Osteocyte (in vitro differentiated cells): ENCODE measurements at places on chromosomes 4 and X. TPM values are rescaled to one million over a fixed set of nuclear protein-coding genes. Genes with fewer than 3 reads are reported as not detected.

DNA sequence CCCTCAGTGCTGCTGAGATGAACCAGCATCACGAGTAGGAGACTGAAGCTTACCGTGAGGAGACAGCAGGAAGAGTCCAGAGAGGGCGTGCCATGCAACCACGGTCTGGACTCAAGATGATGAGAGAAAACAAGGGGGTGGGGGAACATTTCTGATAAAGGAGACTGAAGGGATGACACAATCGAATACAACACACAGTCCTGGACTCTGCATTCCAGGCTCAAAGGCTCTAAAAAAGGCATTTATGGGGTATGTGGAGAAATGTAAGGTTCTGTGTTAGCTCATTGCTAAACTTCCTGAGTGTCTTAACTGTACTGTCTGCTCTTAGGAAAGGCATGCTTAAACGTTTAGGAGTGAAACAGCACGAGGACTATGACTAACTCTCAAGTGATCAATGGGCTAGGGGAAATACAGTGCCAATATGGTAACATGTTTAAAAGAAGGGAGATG lies 20.6 kb upstream of the IRAK1 start:
- no peaks in the 10 kb centered on the region for H3K36me3 ChIP-seq
- H3K27ac ChIP-seq: peak overlapping the region; percentile 29
- no peak overlapping the region for H3K4me3 ChIP-seq

DNA sequence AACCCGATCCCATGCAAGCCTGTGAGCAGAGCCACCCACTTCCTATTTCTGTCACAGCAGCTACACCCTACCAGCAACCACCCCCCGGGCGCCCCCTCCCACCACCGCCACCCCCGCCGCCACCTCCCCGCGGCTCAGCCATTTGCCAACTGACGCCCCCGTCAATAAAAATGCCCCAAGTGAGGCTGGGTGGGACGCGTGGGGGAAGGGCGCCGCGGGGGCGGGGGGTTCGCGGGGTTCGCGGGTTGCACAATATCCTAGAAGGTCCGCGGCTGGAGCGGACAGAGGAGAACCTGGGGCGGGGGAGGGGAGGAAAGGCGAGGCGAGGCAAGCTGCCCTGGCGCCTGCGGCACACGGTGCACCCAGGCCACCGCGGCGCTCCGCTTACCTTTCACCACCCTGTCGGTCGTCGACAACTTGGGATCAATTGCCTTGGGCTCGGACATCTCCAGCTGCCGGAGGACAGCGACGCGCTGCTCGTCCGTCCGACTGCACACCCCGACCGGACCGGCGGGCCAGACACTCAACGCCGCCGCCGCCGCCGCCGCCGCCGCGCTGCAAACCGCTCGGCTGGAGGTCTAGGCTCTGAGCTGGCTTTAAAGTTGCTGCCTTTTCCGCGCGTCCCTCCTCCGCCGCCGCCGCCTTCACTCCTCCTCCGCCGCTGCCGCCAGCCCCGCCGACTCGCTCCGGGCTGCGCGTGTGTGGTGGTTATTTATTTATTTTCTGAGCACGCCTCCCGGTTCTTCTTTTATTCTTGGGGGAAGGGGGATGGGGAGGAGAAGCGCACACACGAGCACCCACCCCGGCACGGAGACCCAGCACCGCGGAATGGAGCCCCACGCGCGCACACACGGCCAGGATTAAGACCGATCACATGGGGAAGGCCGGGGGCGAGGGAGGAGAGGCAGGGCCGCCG lies 717 bp downstream of the PPP3CA start:
- H3K27me3 ChIP-seq: no peaks in the 10 kb centered on the region
- peaks cover 33% of the 10 kb centered on the region for H3K4me1 ChIP-seq
- peaks cover 2% of the 10 kb centered on the region for H3K36me3 ChIP-seq
- H3K4me3 ChIP-seq: peak overlapping the region; percentile 87

DNA sequence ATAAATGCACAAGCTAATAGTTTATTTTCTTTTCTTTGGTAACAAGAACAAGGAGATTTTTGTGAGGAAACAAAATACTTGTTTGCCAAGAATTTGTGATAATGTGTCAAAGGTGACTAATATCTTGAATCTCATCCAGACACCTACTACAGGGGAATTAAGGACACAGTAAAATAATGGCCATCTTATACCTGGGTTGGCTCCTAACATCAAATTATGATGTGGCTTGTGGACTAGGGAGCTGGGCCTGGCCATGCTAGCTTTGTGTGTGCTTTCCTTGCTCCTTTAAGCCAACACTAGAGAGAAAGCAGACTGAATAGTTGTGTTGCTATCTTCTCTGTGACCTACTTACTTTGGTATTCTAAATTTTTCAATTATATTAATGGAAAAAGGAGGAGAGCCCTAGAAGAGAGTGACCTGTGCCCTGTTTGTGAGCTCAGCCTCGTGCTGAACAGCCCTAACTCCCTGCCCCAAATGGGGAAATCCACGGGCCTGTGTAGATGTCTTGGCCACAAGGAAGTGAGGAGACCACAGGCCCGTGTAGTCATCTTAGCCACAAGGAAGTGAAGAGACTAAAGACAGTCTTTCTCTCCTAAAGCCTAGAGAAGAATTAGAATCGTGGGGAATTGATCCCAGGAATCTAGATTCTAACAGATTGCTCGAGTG lies 23.3 kb downstream of the ARHGAP24 start:
- no peak overlapping the region for H3K27ac ChIP-seq
- DNase-seq: no peak
- no peaks in the 10 kb centered on the region for H3K4me1 ChIP-seq

DNA sequence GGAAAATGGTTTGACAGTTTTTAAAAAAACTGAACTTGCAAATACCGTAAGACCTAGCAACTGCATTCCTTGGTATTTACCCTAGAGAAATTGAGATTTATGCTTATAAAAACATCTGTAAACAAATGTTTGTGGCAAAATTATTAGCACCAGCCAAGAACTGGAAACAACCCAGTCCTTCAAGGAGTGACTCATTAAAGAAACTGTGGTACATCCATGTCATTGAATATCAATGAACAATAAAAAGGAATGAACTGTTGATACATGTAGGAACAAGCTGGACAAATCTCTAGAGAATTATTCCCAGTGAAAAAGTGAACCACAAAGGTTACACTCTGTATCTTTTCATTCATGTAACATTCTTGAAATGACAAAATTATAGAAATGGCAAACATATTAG lies 240.2 kb upstream of the ADAMTS3 start:
- peaks cover 29% of the 10 kb centered on the region for H3K27me3 ChIP-seq
- H3K4me3 ChIP-seq: no peak overlapping the region
- no peaks in the 10 kb centered on the region for H3K4me1 ChIP-seq
- no peak for DNase-seq
- H3K27ac ChIP-seq: no peak overlapping the region
- H3K36me3 ChIP-seq: no peaks in the 10 kb centered on the region

- peaks cover 7% of the 10 kb centered on the region for H3K27me3 ChIP-seq
- no peaks in the 10 kb centered on the region for H3K4me1 ChIP-seq
- H3K36me3 ChIP-seq: no peaks in the 10 kb centered on the region
- H3K4me3 ChIP-seq: no peak overlapping the region
These were observed 1565.4 kb downstream of the PCDH18 start for GRCh38 chr4:135966936-135967335.

- DNase-seq: no peak
- no peaks in the 10 kb centered on the region for H3K36me3 ChIP-seq
- H3K27me3 ChIP-seq: no peaks in the 10 kb centered on the region
- no peaks in the 10 kb centered on the region for H3K4me1 ChIP-seq
- H3K4me3 ChIP-seq: no peak overlapping the region
- no peak overlapping the region for H3K27ac ChIP-seq
These were observed 24.6 kb downstream of the SPANXD start for GRCh38 chrX:141673946-141674345.

- no peak overlapping the region for H3K27ac ChIP-seq
- no peaks in the 10 kb centered on the region for H3K36me3 ChIP-seq
These were observed 182.4 kb downstream of the MGST2 start for GRCh38 chr4:139848028-139848427.

NWD2 gene
- not detected in 2 replicates for total RNA-seq

DNA sequence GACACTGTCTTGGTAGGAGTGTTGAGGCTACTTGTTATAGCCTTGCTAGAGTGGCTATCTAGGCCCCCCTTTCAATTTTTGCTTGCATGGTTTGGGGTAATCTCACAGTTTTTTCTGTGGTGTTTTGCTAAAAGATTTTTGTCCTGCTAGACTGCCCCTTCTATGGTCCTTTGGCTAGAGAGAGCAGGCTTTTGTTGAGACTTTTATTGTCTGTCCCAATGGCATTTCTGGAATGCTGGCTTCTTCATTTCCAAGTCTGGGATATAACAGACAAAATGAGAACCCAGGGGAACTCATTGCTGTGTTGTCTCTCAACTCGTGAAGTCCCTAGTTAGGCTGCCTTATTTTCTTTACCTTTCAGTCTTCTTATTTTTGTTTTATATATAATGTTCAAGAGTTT lies 160.2 kb upstream of the ZC4H2 start:
- no peak overlapping the region for H3K27ac ChIP-seq
- H3K36me3 ChIP-seq: no peaks in the 10 kb centered on the region
- no peak overlapping the region for H3K4me3 ChIP-seq
- no peaks in the 10 kb centered on the region for H3K4me1 ChIP-seq

DNA sequence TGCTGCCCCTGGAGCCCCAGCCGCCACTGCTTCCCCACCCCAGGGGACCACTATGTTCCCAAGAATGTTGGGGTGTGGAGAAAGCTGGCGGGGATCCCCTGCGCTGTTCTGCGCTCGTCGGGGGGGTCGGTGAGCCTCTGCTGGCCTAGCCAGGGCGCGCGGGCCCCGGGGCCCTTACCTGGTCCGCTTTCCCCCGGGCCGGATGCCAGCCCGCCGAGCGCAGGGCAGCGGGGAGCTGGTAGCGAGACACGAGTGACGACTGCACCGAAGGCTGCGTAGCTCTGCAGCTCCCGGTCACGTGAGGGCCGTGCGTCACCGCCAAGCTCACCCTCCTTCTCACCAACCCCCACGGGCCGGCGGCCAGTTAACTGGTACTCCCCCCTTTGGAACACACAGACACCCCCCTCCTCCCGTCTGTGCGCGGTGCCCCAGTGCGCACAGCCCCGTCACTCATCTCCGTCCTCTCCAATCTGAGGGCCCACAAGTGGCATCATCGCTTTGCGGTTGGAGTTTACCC lies at the start of gene BEX1:
BEX1 (minus strand) TSS at position 254 of the 517 bp plus-strand sequence. CDS start 897 bp downstream, outside the sequence.
- no peaks in the 10 kb centered on the region for H3K36me3 ChIP-seq
- H3K4me3 ChIP-seq: peak within 1 kb of the TSS; percentile 69
- DNase-seq: no peak
- H3K27me3 ChIP-seq: no peaks in the 10 kb centered on the region
